ENCODE measurements at places on chromosomes 12 and 14.
A peak's percentile ranks its signal among the peaks of the same experiment; 100 is the strongest.

DNA sequence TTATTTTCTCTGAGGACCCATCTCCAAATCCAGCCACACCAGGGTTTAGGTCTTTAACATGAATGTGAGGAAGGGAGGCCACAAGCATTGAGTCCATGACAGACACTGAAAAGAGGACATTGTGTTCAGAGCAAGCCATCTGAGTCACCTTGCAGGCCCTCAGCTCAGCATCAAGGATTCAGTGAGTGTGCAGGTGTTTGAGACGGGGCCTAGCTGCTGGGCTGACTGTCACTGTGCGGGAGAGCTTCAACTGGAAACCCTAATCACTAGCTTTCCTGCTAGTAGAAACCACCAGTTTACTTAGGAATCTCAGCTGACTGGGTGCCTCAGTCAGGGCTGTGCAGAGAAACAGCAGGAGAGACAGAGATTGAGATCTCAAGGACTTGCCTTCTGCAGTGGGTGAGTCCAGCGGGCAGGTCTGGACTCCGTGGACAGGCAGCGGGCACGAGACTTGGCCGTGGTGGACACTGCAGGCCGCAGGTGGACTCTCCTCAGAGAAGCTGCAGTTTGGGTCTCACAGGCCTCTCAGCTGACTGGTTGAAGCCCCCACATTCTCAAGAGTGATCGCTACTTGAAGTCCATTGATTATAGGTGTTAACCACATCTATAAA lies 86.1 kb upstream of the DYNC1H1 start:
- DNase-seq, result no peak

DNA sequence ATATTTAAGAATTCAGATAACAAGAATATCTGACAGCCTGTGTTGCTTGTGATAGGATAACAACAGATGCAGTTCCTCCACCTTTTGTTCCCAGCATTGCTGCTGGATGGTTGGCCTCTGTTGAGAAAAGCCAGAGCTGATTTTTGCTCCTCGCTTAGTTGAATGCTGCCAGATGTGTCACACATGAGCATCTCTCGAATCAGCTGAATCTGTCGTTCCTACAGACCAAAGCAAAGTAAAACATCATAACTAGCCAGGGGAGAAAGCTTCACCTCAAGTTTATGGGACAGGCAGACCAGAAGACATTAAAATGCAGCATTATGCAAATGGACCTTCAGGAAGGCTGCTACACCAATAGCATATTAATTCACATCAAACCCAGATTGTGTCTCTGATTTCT lies 20.1 kb downstream of the RACGAP1 start:
- no peak for DNase-seq

GRCh38 chr12:42143452-42144157 lies 1.1 kb downstream of the GXYLT1 start:
- DNase-seq, result no peak

DNA sequence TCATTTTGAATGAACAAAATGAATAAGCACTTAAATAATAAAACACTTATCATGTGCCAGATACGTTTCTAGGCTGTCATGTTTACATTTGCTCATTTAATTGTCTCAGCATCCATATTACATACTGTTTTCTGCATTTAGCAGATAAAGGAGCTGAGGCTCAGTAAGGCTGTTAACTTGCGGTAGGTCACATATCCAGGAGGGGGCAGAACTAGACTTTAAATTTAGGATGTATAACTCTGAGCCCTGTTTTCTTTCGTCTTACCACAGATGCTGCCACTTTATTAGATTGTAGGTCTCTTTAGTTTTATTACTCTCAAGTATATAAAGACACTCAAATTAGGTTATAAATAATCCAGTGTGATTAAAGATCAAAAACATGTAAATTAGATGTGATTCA lies 17.7 kb downstream of the IRAK4 start:
- no peak for DNase-seq

DNA sequence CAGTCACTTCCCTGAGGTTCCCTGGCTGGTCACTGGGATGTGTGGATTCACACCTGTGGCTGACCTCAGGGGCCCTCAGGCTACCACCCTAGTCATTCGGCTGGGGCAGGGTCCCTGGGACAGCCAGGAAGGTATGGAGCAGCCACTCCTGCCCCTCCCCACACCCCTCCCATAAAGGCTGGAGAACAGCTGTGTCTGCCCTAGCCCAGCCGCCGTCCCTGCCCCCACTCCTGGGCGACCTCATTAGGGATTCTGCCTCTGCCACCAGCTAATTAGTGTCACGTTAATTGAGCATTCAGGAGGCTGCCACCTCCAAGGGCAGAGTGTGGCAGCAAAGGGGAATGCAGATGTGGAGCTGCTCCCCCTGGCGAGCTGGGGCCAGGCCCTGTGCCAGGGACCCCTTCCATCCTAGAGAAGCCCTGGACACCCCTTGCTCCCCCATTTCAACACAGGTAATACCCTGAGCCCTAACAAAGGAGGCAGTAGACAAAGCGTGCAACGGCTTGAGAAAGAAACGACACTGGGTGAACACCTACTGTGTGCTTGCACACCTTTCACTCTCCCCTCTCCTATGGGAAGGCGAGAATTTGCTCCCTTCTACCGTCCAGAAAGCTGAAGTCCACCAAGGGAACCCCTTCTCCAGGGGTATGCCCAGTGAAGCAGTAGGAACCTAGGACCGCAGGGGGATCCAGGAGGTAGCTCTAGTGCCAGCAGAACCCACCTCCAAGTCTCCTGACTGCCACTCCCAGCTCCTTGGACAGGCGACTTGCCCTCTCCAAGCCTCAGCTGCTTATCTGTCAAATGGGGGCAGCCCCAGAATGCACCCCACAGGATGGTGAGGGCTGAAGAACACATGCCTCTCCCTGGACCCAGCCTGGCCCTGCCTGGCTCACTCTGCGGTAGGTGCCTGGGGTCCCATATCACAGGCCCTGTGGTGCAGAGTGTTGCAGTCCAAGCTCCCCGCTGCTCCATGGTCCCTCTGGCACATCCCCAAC lies 45.1 kb downstream of the FAM222A start:
- no peak for DNase-seq

- no peak for DNase-seq
These were observed 158.0 kb downstream of the KCNA5 start for GRCh38 chr12:5201554-5202218.

GRCh38 chr12:1564067-1564466 lies 30.3 kb downstream of the FBXL14 start:
- DNase-seq, result no peak

DNA sequence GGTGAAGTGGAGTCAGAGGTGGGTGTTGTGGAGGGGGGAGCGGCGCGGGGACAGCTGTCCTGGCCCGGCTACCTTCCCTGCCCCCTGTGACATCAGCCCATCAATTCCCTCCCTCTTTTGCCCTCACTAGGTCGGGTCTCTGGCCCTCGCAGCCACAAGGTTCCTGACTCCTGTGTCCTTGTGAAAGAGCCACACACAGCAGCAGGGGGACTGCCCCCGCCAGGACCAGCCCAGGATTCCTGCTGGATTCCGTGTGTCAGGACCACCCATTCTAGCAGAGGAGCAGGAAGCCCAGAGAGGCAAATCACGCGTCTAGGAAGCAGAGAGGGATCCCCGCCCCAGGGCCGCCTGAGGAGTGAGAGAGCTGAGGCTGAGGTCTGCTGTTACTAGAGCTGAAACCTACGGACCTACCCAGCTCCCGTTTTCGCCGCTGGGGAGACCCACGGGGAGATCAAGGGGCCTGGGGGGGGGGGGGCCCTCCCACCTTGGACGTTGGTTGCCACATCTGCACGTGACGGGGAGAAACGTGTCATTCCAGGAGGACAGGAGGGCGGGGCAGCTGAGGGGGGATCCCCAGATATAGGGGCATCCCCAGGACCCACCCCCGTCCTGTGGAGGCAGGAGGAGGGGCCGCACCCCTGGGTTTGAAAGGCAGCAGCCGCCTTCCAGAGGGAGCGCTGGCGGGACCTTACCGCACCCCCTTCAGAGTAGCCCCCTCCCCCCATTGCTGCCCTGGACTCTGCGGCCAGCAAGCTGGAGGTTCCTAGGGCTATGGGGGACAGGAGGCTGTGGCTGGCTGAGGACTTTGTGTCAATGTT lies 12.5 kb upstream of the INF2 start:
- no peak for DNase-seq

GRCh38 chr12:132677492-132677891 lies 9.7 kb downstream of the POLE start:
- no peak for DNase-seq

DNA sequence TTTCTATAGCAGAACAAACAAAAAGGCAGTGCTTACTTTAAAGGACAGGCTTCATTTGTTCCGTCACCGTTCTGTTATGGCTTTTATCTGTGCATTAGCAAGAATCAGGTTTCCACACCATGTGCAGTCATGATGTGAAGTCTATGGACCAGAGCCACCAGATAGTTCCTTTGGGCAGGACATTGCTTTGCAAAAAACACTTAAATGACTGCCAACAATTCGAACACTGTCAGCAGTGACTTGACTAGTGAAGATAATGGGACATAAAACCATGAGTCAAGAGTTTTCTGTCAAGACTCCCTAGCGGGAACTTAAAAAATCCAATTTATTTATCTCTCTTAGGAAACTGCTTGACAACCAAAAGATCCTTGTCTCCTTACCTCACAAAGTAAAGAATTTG lies 80.3 kb downstream of the NKX2-1 start:
- DNase-seq, result no peak

DNA sequence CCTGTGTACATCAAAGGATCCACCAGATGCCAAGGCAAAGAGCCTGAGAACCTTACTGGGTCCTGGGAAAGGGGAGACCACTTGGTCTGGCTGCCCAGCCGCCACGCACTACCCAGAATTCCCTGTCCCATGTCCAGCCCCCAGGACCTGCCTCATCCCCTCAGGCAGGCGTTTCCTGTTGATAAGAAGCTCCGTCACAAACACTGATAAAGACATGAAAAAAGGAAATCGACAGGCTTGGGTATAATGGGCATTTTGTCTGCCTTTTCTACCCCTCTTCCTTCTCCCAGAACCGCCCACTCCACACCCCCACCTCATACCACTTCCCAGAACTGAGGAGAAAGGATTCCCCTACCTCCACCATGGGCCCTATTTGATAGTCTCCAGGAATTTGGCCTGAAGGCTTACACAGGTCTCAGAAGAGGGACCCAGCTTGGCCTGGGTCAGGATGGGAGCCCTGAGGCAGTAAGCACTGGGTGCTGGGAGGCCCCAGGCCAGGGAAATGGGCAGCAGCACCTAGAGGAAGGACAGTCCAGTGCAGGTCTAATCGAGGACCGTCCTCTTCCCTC lies 18.8 kb downstream of the ACVRL1 start:
- no peak for DNase-seq

DNA sequence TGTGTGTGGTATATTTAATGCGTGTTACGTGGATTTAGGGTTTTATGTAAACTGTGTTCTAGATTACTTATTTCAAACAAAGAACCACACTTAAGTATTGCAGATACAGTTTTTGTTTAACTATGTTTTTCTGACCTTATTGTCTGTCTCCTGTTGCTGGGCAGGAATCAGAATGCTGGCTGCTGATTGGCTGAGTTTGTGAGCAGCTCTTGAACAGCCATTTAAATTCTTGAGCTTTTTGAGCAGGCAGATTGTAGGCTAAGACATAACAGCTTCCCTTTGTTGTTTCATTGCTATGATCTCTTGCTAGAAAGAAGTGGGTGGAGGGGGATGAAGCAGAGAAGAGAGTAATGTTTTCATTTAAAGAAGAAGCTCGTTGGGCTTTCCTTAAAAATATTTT lies 52.2 kb downstream of the ATF7IP start:
- peak; percentile 29 for DNase-seq

- no peak for DNase-seq
These were observed 898.3 kb downstream of the VRK1 start for GRCh38 chr14:97695456-97695981.

- no peak for DNase-seq
These were observed 30.5 kb downstream of the TSPAN19 start for GRCh38 chr12:85005615-85006014.

GRCh38 chr14:52730709-52731111 lies 744 bp downstream of the STYX start:
- no peak for DNase-seq

GRCh38 chr12:45540661-45541341 lies 188.7 kb upstream of the ARID2 start:
- no peak for DNase-seq

- DNase-seq, result no peak
These were observed at the start of gene ITGB7 for GRCh38 chr12:53207042-53207441. TSS of gene ITGB7 (minus strand) at chr12:53207251. CDS start at chr12:53200443, 6,808 bp downstream.

- DNase-seq, result no peak
These were observed 63.4 kb downstream of the ANO4 start for GRCh38 chr12:100857971-100858370.

- no peak for DNase-seq
These were observed 5.9 kb downstream of the VAMP1 start for GRCh38 chr12:6464531-6464930.

GRCh38 chr12:8696442-8697090 lies 1.2 kb upstream of the RIMKLB start:
- no peak for DNase-seq

DNA sequence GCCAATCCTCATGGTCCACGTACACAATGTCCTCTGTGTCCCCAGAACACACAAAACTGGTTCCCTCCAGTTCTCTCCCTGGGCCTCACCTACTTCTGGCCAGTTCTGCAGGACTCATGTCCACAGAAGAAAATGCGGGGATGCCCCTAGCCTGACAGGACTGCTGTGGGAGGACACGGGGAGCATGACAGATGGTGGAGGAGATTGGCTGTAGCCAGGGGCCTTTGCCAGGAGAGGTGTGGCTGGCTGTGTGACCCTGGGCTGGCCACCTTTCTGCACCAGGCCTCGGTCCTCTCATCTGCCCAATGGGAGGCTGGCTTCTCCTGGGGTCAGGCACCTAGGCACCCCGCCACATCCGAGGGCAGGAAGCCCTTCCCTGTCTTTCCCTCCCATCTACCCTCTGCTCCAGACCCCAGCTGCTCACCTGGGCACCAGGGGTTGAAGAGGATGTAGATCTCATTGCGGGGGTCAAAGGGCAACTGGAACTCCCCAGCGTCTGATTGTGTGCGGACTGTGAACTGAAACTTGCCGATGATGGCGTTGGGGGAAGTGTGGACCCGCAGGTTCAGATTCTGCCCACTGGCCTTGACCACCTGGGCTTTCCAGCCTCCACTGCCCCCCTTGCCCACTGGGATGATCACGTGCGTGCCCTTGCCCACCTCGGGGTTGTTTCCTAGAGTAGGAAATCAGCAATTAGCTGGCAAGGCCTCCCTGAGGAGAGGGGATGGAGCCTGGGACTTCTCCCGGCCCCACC lies 2.8 kb downstream of the TGM1 start:
- DNase-seq, result no peak

DNA sequence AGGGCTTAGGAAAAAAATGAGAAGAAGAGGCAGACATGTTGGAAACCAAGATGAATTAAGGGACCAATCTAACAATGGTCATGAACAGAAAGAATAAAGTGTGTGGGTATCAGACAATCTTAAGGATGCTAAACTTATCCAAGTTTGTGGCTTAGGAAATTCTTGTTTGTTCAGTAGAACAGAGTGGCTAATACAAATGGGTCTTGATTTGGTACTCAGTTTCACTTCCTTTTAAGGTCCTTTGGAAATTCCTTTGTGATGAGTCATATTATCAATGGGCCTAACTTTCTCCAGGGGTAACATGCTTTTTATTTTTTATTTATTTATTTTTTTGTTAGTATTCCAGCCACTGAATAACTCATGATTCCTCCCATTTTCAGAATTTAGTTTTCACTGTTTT lies 1154.7 kb upstream of the FLRT2 start:
- DNase-seq, result no peak
